ENCODE measurements at places on chromosomes 4 and X.

DNA sequence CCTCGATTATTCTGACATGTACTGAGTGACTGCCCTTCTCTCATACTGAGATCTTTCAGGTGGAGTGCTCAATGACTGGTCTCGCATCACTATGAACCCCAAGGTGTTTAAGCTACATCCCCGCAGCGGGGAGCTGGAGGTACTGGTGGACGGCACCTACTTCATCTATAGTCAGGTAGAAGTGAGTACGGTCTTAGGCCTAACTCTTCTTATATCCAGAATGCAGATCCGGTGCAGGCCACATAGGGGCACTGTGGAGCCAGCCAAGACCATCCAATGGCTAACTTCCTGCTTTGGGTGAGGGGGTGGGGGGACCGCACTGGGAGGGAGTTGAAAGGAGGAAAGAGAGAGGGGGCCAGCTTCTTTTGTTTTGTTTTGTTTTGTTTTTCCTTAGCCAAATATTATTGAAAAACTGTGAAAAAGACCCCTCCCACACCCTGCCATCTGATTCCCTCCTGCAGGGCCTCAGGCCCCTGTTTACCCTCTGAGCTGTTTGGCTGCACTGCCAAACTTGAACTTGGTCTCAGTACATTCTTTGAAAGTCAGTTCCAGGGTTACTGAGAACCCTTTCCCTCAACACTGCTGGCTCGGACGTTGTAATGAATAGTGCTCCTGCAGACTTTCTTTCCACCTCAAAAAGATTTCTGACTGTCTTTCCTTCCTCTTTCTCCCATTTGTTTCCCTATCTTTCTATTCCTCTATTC, 16.2 kb downstream of the AWAT2 start:
- no peak for DNase-seq

- no peak for DNase-seq
These were observed 556.7 kb upstream of the BOD1L1 start for GRCh38 chr4:14184265-14184664.

DNA sequence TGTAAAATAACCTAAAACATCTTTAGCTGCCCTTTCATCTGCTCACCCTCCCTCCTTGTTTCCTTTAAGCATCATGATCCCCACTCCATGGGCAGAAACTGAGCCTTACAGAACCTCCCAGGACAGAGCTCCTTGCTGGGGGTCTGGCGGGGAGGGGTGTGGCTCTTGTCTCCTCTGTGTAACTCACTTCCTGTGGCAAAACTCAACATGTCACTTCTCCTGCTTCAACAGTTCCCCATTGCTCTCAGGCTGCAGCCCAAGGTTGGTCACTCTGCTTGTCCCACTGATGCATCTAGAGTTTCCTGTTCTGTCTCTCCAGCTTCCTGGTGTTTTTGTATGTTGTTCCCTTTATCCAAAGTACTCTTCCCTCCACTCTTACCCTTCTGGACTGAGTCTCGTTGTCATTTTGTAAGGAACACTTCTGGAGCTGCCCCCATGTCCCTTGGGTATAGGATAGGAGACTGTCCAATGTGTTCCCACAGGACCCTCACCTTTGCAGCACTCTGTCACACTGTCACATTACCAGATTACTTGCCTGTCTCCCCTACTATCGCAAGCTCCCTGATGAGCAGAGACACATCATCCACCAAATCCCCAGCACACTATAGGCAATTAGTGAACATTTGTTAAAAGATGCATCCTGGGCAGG, 19.6 kb downstream of the TMEM31 start:
- DNase-seq = no peak

- DNase-seq = peak; percentile 2
These were observed 28.1 kb upstream of the MAN2B2 start for GRCh38 chr4:6546681-6547447.

DNA sequence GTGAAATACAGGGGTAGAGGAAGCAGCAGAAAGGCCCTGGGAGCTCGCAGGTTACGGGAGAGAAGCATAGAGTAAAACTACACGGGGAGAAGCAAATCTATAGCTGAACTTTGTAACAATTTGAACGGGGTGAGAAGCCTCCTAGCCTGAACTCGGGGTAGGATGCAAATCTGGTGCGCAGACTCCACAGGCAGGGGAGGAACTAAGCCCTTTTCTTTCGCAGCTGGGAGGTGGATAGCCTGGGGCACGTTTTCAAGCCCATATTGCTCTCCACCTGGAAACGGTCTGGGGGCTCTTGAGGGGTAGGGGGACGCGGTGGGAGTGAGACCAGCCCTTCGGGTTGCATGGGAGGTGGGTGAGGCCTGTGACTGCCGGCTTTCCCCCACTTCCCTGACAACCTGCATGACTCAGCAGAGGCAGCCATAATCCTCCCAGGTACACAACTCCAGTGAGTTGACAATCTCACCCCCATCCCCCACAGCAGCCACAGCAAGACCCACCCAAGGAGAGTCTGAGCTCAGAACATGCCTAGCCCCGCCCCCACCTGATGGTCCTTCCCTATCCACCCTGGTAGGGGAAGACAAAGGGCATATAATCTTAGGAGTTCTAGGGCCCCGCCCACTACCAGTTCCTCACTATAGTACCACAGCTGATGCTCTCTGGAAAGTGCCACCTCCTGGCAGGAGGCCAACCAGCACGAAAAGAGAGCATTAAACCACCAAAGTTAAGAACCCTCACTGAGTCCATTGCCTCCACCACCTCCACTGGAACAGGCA, 29.9 kb downstream of the SOWAHB start:
- DNase-seq = no peak

- DNase-seq = no peak
These were observed 94.0 kb downstream of the TMA16 start for GRCh38 chr4:163588532-163588931.

- DNase-seq = no peak
These were observed 19.0 kb downstream of the TMEM47 start for GRCh38 chrX:34638116-34638515.

- no peak for DNase-seq
These were observed 59.1 kb upstream of the MAML3 start for GRCh38 chr4:140213116-140213515.

DNA sequence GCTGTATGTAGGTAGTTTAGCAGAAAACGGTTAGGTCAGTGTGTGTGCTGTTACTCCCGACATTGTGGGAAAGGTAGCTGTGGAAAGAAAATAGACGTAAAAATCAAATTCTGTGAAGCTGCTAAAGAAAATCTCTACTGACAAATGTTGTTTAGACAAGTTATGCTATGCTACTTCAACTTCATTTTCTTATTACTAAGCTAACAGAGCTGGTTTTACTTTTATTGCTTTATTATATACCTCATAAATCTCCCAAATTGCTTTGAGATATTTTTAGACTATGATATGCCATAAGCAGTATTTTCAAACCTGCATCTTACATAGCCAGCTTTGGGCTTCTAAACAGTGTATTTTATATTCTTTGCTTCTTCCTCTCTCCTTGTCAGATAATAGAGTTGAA, 108.2 kb upstream of the PACRGL start:
- no peak for DNase-seq

DNA sequence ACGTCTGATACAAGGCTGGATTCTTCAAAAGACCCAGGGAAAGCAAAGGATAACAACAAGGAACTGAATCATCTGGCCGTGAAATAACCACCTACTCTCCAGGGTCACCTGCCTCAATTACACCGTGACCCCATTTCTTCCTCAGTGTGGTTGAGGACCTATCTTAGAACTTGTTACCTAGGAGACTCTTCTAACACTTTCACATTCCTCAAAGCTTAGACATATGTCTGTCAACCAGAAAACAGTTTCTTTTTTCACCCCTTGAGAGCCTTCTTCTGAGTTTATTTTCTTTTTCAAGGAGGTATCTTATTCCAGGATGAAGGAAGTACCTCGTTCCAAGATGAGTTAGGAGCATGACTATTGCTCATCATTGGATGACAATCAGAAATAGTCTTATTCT, 337.8 kb downstream of the ARHGAP24 start:
- no peak for DNase-seq

- no peak for DNase-seq
These were observed 10.8 kb upstream of the RHOH start for GRCh38 chr4:40185830-40186664.

GRCh38 chr4:19047279-19047880, 1025.8 kb upstream of the LCORL start:
- no peak for DNase-seq

GRCh38 chrX:131861088-131861787, 161.9 kb upstream of the STK26 start:
- no peak for DNase-seq

Measured in stimulated activated CD8-positive, alpha-beta memory T cell treated with anti-CD3 and anti-CD28 coated beads, Interleukin-7, amount 100 ng/mL, for 1 hour (primary cell).